ENCODE measurements at places on chromosomes 16 and 17. TPM values are rescaled to one million over a fixed set of nuclear protein-coding genes. Genes with fewer than 3 reads are reported as not detected.

The IL32 gene
- 1.8 TPM for total RNA-seq

The ABCC11 gene
- 0.18 TPM for total RNA-seq

The SDK2 gene
- total RNA-seq: not detected

The NUPR1 gene
- total RNA-seq: 38.4 TPM

The LITAFD gene
- total RNA-seq: not detected

The NF1 gene
- 55.5 TPM for total RNA-seq

The RHBDF1 gene
- total RNA-seq: 59.1 TPM

The OR3A2 gene
- not detected for total RNA-seq

The FZD2 gene
- total RNA-seq: 98.0 TPM

The ACLY gene
- total RNA-seq: 271 TPM

The WFDC1 gene
- 3.2 TPM for total RNA-seq

The LHX1 gene
- total RNA-seq: not detected

The IKZF3 gene
- not detected for total RNA-seq

The HNF1B gene
- total RNA-seq: not detected

The KRT33B gene
- total RNA-seq: 2.0 TPM

The TP53TG3C gene
- total RNA-seq: not detected
